ENCODE measurements at places on chromosomes 5 and 9.

- DNase-seq, result no peak
Measured at GRCh38 chr5:160448886-160449285, 27.2 kb downstream of the PTTG1 start.

- no peak for DNase-seq
Measured at GRCh38 chr9:137027369-137028262, at the start of gene ABCA2. Gene ABCA2, minus strand, starts transcription at chr9:137028237. Its CDS starts 97 bp downstream, at chr9:137028140.

- no peak for DNase-seq
Measured at GRCh38 chr5:154698763-154699162, 56.4 kb upstream of the LARP1 start.

DNA sequence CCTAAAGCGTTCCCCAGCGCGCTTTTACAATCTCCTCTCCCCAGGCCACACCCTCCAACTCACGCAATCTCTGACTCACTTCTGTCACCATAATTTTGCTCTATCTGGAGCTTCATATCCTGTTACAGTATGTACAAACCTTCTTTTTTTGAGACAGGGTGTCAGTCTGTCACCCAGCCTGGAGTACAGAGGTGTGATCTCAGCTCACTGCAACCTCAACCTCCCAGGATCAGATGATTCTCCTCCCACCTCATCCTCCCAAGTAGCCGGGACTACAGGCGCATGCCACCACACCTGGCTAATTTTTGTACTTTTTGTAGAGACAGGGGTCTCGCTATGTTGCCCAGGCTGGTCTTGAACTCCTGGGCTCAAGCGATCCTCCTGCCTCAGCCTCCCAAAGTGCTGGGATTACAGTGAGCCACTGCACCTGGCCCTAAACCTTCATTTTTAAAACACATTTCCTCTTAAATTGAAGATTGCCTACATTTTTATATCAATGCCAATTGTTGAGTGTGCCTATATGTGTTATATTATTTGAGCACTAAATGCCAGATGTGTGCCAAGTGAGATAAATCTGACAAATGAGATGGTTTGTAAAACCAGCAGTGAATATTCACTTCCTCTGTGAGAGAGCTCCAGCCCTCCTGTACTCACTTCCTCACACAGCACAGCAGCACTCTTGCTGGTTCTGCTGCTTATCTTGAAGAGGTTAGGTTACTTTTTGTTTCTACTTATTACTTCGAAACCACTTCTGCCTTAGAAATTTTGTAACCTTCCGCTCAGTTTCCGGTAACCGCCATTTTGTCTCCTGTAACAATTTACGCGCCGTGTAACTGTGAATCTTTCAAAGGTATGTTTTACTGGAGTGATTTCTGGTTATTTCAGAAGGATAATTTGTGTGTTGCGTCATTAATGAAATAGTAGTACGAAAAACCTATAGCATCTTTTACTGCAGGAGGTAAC lies 57.9 kb downstream of the DOCK8 start:
- no peak for DNase-seq

DNA sequence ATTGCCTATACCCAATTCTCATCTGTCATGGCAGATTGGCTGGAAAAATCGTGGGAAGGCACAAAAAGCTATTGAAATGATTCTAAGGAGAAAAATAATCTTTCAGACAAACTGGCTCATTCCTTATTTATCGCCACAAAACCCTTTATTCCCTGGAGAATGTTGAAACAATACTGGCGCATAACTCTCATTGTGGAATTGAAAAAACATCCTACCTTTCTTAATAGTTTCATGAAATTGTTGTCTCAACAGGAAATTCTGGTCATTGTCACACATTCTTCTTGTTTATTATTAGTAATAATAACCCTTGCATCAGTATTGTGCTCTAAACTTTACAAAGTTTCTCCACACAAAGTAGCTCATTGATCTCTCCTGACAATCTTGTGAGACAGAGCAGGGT lies 48.9 kb upstream of the COL15A1 start:
- DNase-seq, result no peak

- DNase-seq, result no peak
Measured at GRCh38 chr9:106038266-106039001, 344.1 kb downstream of the TMEM38B start.

GRCh38 chr5:13658761-13659160 lies 285.7 kb downstream of the DNAH5 start:
- no peak for DNase-seq

DNA sequence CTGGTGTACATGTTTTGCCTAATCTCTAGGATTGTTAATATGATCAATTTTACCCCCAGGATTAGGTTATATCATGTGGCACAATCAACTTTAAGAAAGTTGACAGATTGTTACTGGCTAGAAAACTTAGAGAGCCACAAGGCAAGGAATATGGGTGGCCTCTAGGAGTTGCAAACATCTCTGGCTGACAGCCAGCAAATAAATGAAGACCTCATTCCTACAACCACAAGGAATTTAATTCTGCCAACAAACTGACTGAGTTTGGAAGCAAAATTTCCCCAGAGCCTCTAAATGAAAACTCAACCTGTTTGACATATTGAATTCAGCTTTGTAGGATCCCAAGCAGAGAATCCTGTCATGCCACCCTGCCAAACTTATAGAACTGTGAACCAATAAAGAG lies 196.4 kb upstream of the PTGER4 start:
- no peak for DNase-seq

Measured in kidney glomerular epithelial cell (primary cell).